ENCODE measurements at places on chromosomes 13 and 19. TPM values are rescaled to one million over a fixed set of nuclear protein-coding genes. Genes with fewer than 3 reads are reported as not detected.

DNA sequence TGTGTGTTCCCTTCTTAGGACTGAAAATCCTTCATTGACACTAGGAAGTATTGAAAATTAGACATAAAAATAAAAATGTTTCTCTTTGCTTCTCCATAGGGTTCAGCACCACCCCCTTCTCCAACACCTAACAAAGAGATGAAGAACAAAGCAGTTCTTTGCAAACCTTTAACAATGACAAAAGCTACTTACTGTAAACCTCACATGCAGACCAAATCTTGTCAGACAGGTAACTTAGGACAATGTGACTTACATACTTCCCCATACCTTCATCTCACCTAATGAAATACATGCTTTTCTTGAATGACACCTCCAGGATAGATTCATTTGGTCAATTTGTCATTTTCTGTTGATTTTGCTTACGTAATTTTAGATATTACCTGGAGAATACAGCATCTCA, 99.9 kb downstream of the ZMYM2 start:
- peaks cover 64% of the 10 kb centered on the region for H3K36me3 ChIP-seq
- no peak for DNase-seq
- H3K4me1 ChIP-seq = no peaks in the 10 kb centered on the region
- H3K27me3 ChIP-seq = no peaks in the 10 kb centered on the region
- no peak overlapping the region for H3K27ac ChIP-seq

- no peak for DNase-seq
- H3K36me3 ChIP-seq = no peaks in the 10 kb centered on the region
- H3K4me3 ChIP-seq = no peak overlapping the region
- no peaks in the 10 kb centered on the region for H3K27me3 ChIP-seq
- no peaks in the 10 kb centered on the region for H3K4me1 ChIP-seq
- H3K27ac ChIP-seq = no peak overlapping the region
Measured at GRCh38 chr19:778910-779653, 18.2 kb upstream of the PTBP1 start.

DNA sequence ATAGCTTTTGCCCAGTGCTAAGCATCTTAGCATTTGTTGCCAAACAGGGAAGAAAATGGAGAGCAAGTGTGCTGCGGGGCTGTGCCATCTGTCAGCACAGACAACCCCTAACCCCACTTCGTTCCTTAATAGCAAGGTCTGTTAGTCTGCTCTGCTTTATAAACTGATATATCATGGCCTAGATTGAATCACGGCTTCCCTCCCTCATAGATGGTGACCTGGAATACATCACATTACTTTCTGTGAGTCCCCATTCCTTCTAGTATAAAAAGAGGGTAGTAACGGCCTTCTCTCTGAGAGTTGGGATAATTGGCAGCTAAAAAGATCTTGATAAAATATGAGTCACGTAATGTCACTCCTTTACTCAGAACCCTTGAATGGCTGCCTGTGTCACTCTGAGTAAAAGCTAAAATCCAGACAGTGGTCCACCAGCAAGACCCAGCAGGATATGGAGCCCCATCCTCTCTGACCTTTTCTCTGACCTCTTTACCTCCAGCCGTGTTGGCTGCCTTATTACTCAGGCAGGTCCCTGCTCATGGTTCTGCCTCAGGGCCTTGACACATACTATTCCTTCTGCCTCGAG, 151.7 kb downstream of the DLEU7 start:
- H3K27me3 ChIP-seq = no peaks in the 10 kb centered on the region
- no peaks in the 10 kb centered on the region for H3K36me3 ChIP-seq
- no peak for DNase-seq
- H3K4me1 ChIP-seq = no peaks in the 10 kb centered on the region
- H3K27ac ChIP-seq = no peak overlapping the region

The MCF2L gene
- polyA plus RNA-seq = 1.5 TPM

DNA sequence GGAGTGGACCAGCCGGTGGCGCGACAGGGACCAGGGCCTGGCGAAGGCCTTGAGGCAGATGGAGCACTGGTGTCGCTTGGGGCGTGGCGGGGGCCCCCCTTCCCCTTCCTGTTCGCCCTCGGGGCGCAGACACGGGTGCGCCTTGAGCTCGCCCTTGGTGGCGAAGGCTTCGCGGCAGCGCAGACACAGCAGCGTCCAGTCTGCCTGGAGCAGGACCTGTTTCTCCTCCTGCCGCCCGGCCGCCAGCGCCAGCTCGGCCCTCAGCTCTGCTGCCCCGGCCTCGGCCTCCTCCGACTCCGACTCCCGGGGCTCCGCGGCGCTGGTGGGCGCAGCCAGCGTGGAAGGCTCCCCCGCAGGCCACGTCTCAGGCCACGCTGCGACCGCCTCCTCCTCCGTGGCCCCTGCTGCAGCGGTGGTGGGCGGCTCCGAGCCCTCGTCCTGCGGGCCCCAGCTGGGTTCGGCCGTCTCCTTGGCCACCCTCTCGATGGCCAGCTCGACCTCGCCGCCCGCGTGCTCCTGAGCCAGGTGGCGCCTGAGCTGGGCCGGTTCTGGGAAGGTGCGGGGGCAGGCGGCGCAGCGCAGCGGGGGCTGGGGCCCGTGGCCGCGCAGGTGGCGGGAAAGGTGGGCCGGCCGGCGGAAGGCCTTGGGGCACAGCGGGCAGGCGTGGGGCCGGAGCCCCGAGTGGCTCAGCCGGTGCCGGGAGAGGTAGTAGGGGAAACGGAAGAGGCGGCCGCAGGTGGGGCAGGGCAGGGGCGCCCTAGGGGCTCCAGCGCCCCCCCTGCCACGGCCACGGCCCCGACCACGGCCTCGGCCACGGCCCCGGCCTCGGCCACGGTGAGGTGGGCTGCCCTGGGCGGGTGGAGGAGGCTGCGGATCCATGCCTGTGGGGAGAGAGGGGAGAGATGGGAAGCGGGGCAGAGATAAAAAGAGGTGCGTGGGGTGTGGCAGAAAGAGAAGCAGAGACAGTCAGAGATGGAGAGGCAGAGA, 1.6 kb downstream of the ZNF579 start:
- peaks cover 13% of the 10 kb centered on the region for H3K4me1 ChIP-seq
- H3K36me3 ChIP-seq = no peaks in the 10 kb centered on the region
- DNase-seq = no peak

DNA sequence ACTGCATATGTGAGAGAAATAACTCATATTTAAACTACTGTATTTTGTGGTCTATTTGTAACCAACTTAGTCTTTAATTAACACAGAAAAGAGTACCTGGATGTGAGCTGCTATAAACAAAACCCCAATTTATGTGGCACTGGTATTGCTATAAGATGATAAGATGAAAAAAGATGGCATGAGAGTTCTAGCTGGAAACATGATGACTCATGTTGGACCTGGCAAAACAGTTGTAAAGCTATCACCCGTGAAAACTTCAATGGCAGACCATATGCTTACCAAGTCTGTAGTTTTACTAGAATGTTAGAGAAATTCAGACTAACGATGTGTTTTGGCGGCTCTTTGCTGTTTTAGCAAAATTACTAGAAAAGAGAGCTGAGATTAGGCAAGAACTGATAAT, 69.6 kb upstream of the PCDH9 start:
- H3K4me1 ChIP-seq = no peaks in the 10 kb centered on the region
- H3K27me3 ChIP-seq = no peaks in the 10 kb centered on the region
- H3K4me3 ChIP-seq = no peak overlapping the region
- no peak overlapping the region for H3K27ac ChIP-seq
- H3K36me3 ChIP-seq = no peaks in the 10 kb centered on the region

- no peak overlapping the region for H3K27ac ChIP-seq
- H3K36me3 ChIP-seq = peaks cover 16% of the 10 kb centered on the region
- peaks cover 27% of the 10 kb centered on the region for H3K4me1 ChIP-seq
- no peaks in the 10 kb centered on the region for H3K27me3 ChIP-seq
- no peak overlapping the region for H3K4me3 ChIP-seq
Measured at GRCh38 chr19:47507924-47508553, 6.8 kb downstream of the NAPA start.

The TGFBR3L gene
- polyA plus RNA-seq = not detected

DNA sequence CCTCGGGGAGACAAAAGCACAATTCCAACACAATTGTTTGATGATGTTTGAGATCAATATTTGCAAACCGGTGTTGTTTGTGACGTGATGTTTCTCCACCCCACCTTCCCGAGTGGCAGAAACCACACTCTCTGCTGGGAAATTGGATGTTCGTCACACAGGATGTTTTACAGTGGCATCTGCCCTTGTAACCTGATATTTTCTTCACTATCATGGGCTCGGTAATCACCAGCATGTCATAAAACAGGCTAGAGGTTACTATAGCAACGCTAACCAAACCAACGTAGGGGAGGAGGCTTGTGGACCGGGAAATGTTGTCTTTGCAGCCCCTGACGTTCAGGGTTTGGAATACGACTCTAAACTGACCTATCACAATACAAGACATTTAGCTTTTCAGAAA, 454.5 kb downstream of the IRS2 start:
- H3K4me3 ChIP-seq = no peak overlapping the region
- no peak for DNase-seq
- H3K4me1 ChIP-seq = no peaks in the 10 kb centered on the region
- no peak overlapping the region for H3K27ac ChIP-seq

- H3K27me3 ChIP-seq = no peaks in the 10 kb centered on the region
- no peak overlapping the region for H3K4me3 ChIP-seq
- H3K4me1 ChIP-seq = no peaks in the 10 kb centered on the region
- no peak overlapping the region for H3K27ac ChIP-seq
- H3K36me3 ChIP-seq = peaks cover 75% of the 10 kb centered on the region
- no peak for DNase-seq
Measured at GRCh38 chr19:35023428-35023827, 6.8 kb upstream of the SCN1B start.

DNA sequence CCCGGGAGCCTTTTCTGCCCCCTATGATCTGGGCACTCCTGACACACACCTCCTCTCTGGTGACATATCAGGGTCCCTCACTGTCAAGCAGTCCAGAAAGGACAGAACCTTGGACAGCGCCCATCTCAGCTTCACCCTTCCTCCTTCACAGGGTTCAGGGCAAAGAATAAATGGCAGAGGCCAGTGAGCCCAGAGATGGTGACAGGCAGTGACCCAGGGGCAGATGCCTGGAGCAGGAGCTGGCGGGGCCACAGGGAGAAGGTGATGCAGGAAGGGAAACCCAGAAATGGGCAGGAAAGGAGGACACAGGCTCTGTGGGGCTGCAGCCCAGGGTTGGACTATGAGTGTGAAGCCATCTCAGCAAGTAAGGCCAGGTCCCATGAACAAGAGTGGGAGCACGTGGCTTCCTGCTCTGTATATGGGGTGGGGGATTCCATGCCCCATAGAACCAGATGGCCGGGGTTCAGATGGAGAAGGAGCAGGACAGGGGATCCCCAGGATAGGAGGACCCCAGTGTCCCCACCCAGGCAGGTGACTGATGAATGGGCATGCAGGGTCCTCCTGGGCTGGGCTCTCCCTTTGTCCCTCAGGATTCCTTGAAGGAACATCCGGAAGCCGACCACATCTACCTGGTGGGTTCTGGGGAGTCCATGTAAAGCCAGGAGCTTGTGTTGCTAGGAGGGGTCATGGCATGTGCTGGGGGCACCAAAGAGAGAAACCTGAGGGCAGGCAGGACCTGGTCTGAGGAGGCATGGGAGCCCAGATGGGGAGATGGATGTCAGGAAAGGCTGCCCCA, 8.5 kb upstream of the CEACAM7 start:
- no peaks in the 10 kb centered on the region for H3K4me1 ChIP-seq
- no peak overlapping the region for H3K4me3 ChIP-seq
- H3K36me3 ChIP-seq = no peaks in the 10 kb centered on the region

- no peaks in the 10 kb centered on the region for H3K36me3 ChIP-seq
- no peaks in the 10 kb centered on the region for H3K4me1 ChIP-seq
- DNase-seq = no peak
- H3K4me3 ChIP-seq = no peak overlapping the region
- H3K27ac ChIP-seq = no peak overlapping the region
Measured at GRCh38 chr13:110216398-110217041, 90.4 kb downstream of the COL4A1 start.

DNA sequence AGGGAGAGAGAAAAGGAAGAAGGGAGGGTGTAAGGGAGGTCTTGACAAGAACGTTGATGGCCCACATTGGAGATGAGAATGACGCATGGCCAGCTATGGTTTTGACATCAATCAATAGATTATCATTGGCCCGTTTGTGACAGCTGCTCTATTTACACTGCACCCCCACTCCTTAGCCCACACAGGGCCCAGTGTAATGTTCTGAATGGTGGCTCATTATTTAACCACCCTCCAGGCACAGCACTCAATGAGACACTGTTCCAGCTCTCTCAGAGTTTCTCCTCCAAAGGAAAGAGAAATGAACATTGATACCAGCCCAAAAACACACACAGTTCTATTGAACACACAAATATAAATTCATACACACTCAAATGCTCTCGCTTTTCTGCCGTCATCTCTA, 173.0 kb upstream of the IPO5 start:
- H3K4me1 ChIP-seq = no peaks in the 10 kb centered on the region
- no peak overlapping the region for H3K27ac ChIP-seq
- no peaks in the 10 kb centered on the region for H3K36me3 ChIP-seq
- DNase-seq = no peak

DNA sequence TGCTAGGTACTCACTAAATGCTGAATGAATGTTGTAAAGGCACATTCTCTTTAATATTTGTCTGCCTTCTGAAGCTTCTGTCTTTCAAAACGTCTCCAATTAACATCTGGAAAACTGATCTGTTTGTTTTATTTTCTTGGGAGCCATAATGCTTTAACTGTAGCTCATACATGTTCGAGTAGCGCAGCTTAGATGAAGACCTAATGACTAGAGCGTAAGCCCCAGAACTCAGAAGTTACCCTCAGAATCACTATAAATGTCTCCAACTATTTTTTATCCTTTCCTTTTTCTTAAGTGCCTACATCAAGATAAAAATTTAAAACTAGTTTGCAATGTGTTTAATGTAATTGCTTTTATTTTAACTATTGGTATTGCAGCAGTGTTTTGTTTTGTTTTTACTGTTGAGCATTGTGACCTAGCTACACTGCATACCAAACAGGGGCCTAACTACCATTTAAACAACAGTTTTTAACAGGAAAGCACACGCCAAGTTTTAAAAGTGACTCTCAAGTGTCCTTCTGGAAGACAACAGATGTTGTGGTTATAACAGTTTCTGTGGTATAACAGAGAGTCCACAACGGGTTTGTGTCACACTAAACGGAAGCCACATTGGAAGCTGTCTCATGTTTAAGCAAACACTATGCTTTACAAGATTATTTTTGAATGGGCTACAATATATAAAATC, 42.0 kb downstream of the MRPL57 start:
- no peak overlapping the region for H3K4me3 ChIP-seq
- peaks cover 12% of the 10 kb centered on the region for H3K4me1 ChIP-seq
- no peak for DNase-seq
- H3K36me3 ChIP-seq = no peaks in the 10 kb centered on the region
- H3K27me3 ChIP-seq = peaks cover 5% of the 10 kb centered on the region
- no peak overlapping the region for H3K27ac ChIP-seq

All from CD4-positive, CD25-positive, alpha-beta regulatory T cell (primary cell).